HCT116 (cell line): ENCODE measurements at places on chromosomes 3 and 15.

- no peak overlapping the region for H3K27ac ChIP-seq
- no peaks in the 10 kb centered on the region for H3K36me3 ChIP-seq
- H3K27me3 ChIP-seq: no peaks in the 10 kb centered on the region
- no peaks in the 10 kb centered on the region for H3K4me1 ChIP-seq
These were observed 14.1 kb upstream of the SHISA5 start for GRCh38 chr3:48518069-48518468.

DNA sequence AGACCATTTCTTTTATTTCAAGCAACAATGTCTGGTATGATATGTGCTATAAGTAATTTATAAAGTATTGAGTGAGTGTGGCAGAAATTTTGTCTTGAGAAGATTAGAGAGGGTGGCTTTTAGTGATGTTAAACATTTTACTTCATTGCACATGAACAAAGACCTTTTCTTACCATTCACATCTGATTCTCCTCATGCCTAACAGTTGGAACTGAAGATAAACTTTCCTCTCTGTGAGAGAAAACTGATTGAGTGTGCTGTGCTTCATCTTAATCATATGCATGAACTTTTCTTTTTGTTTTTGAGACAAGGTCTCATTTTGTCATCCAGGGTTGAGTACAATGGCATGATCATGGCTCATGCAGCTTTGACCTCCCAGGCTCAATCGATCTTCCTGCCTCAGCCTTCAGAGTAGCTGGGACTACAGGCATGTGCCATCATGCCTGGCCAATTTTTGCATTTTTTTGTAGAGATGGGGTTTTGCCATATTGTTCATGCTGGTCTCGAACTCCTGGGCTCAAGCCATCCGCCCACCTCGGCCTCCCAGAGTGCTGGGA is 377.7 kb upstream of the GOLIM4 start:
- no peaks in the 10 kb centered on the region for H3K4me1 ChIP-seq
- no peak for DNase-seq
- no peak overlapping the region for H3K4me3 ChIP-seq
- no peaks in the 10 kb centered on the region for H3K36me3 ChIP-seq
- no peak overlapping the region for H3K27ac ChIP-seq
- peaks cover 33% of the 10 kb centered on the region for H3K27me3 ChIP-seq

GRCh38 chr15:23570486-23570885 is 5.0 kb downstream of the MKRN3 start:
- H3K4me3 ChIP-seq: no peak overlapping the region
- peaks cover 8% of the 10 kb centered on the region for H3K4me1 ChIP-seq
- DNase-seq: peak; percentile 8

GRCh38 chr3:42900226-42901072 is 5.5 kb upstream of the ZNF662 start:
- H3K4me1 ChIP-seq: no peaks in the 10 kb centered on the region
- no peak overlapping the region for H3K4me3 ChIP-seq
- no peak for DNase-seq
- no peaks in the 10 kb centered on the region for H3K36me3 ChIP-seq

DNA sequence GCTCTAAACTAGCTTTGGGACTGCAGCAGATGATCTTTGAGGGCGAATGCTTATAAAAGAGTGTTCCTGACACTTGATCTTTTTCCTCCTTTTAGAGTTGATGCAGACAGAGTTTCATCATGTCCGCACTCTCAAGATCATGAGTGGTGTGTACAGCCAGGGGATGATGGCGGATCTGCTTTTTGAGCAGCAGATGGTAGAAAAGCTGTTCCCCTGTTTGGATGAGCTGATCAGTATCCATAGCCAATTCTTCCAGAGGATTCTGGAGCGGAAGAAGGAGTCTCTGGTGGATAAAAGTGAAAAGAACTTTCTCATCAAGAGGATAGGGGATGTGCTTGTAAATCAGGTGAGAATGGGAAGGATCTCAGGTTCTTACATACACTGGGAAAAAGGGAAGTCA is 75.7 kb downstream of the KLHL25 start:
- DNase-seq: no peak
- H3K4me3 ChIP-seq: no peak overlapping the region
- H3K4me1 ChIP-seq: no peaks in the 10 kb centered on the region
- H3K27me3 ChIP-seq: no peaks in the 10 kb centered on the region
- H3K27ac ChIP-seq: no peak overlapping the region
- peaks cover 17% of the 10 kb centered on the region for H3K36me3 ChIP-seq

GRCh38 chr3:57066471-57066870 is 6.0 kb downstream of the SPATA12 start:
- peaks cover 63% of the 10 kb centered on the region for H3K4me1 ChIP-seq
- no peaks in the 10 kb centered on the region for H3K36me3 ChIP-seq
- no peak for DNase-seq
- no peaks in the 10 kb centered on the region for H3K27me3 ChIP-seq

DNA sequence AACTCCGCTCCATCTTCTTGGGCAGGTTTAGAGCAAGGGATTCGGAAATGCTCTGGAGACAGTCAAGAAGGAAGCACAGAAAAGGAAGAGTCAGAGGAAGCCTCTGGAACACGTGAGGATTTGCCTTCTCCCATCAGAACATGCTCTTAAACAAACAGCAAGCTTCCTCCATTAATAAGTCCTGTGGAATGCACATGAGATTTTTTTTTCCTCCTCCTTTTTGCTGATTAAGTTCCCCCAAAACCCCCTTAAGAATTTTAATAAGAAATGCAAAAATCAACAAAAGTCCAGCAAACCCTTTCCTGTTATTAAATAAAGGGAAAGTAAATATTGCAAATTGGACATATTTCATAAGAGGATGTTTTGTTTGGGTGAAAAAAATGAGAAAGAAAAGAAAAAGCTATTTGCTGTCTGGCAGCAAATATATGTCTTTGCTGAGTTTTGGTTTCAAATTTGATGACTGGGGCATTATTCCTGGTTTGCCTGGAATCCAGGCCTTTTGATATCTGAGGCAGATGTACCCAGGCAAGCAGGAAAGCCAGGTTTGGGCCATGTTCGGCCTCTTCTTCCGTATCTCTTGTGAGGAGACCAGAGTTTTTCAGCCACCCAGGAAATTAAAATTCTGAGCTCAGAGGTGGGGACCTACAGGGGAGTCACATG is 7.9 kb upstream of the TSEN2 start:
- no peak for DNase-seq
- H3K4me1 ChIP-seq: peaks cover 55% of the 10 kb centered on the region
- no peak overlapping the region for H3K4me3 ChIP-seq
- H3K36me3 ChIP-seq: no peaks in the 10 kb centered on the region

GRCh38 chr3:51123531-51123930 is 261.6 kb upstream of the MANF start:
- H3K36me3 ChIP-seq: no peaks in the 10 kb centered on the region
- no peaks in the 10 kb centered on the region for H3K4me1 ChIP-seq
- no peak for DNase-seq
- H3K27me3 ChIP-seq: no peaks in the 10 kb centered on the region
- H3K27ac ChIP-seq: no peak overlapping the region
